ENCODE measurements at places on chromosomes 2 and 18.

DNA sequence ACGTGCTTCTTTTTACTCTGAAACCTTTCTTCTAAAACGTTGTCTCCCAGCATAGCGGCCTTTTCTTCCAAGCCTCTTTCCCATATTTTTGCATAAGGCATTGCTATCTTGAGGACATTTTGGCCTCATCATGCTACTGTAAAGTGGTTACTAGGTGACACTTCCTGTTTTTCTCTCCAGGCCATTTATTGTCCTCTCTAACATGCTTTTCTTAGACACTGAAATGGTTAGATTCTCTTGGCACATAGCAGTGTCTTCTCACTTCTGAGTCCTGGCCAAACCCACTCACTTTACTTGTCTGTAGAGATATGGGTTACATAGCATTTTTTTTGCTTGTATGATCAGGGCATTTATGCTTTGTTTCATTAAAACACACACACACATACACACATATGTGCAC, 50.1 kb upstream of the KCNH7 start:
- DNase-seq = no peak

- no peak for DNase-seq
Observed at GRCh38 chr2:170170281-170171040, 7.5 kb upstream of the MYO3B start.

GRCh38 chr2:37180006-37180639, 8.3 kb downstream of the SULT6B1 start:
- DNase-seq = no peak

- no peak for DNase-seq
Observed at GRCh38 chr2:54836477-54836876, 113.0 kb downstream of the EML6 start.

GRCh38 chr2:118077636-118078247, 10.5 kb upstream of the INSIG2 start:
- no peak for DNase-seq

GRCh38 chr2:963876-964275, 13.2 kb downstream of the SNTG2 start:
- DNase-seq = no peak

DNA sequence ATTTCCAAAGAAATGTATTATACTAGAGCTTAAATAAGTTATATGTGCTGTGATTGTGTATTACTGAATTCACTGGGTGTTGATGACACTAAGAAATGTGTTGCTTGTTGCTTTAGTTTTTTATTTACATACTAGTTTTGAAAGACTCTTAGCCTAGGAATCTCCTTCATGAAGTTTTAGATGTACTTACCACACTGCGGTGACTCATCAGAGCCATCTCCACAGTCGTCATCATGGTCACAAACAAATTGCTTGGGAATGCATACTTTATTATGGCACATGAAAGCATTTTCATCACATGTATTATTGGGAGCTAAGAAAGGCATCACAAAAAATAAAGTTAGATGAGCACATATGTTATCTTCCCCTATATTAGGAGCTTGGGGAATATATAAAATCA, 1624.2 kb downstream of the LRP1B start:
- DNase-seq = no peak

DNA sequence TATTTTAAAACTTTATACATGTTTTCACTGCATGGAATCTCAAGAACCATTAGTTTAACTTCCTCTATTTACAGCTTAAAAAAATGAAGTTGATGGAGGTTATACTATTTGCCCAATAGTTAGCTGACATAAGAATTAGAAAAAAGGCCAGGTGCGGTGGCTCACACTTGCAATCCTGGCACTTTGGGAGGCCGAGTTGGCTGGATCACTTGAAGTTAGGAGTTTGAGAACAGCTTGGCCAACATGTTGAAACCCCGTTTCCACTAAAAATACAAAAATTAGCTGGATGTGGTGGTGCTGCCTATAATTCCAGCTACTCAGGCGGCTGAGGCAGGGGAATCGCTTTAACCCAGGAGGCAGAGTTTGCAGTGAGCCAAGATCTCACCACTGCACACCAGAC, 125.1 kb upstream of the CDH19 start:
- DNase-seq = no peak

DNA sequence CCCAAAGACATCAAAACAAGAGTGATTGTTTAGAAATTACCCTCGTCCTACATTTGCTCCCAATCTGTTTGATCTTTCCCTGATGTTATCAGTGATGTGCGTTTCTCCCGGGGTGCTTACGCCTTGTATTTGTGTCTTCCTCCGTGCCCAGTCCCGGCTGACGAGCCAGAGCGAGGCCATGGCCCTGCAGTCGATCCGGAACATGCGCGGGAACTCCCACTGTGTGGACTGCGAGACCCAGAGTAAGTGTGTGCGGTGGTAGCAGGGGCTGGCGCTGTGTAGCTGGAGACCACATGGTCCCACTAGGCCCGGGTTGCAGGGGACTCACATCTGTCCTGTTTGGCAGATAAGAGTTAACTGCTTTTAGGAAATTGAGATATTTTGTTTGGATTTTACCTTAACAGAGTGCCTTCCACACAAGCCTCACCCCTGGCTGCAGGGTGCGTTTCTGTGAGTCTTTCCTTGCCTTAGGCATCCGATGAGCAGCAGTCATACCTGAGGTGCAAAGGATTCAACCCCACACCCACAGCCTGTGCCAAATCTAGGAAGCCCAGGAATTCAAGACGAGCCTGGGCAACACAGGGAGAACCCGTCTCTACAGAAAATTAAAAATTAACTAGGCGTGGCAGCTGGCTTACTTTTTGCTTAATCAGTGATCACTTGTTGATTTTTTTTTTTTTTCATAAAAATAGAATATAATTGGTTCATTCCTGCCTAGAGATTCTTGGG, 127.4 kb downstream of the GBX2 start:
- DNase-seq = no peak

DNA sequence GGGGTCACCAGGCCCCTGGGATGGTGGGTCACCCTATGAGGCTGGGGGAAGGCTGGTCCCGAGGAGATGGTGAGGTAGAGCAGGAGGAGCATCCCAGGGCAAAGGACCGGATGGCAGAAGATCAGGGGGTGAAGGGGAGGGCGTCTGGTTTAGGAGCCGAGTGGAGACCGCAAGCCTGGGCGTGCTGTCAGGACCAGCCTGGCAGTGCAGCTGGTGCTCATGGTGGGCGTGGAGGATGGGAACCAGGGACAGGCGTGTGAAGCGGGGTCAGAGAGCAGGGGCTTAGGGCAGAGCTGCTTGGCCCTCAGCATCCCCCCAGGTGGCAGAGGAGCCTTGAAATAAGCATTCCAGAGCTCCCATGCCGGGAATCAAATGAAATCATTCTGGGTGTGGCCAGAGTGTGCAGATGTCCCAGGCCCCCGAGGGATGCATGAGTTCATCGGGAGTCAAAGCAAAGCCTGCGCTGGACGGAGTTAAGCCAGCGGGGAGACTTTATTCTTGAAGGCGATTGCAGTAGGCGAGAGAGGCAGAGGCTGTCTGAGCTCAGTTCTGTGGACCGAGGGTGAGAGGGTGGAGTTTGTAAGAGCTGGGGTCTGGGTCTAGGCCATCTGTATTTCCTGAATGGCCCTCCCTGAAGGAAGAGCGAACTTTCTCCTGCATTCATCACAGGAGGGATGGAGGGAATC, 33.1 kb upstream of the MBP start:
- peak; percentile 29 for DNase-seq

GRCh38 chr2:18596993-18597392, 7.6 kb upstream of the NT5C1B start:
- DNase-seq = no peak

GRCh38 chr2:38387887-38388286, 10.8 kb upstream of the ATL2 start:
- no peak for DNase-seq

DNA sequence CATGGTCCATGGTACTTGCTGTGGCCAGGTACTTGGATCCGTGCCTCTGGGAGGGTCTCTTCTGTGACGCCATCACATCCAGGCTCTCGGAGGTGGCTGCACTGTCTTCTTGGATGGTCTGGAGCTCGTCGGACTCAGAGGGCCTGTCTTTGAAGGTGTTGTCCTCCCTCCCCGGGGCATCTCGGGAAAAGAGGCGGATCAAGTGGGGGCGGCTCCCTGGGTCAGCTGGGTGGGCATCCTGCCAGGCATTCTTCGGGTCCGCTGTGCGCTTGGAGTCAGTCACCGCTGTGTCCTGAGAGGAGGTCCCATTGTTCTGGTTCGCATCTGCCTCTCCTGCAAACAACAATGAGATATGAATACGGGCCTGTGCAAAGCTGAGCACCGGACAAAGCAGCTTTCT, 115.6 kb downstream of the MBP start:
- no peak for DNase-seq

GRCh38 chr2:17736989-17737388, 16.6 kb downstream of the SMC6 start:
- no peak for DNase-seq

- no peak for DNase-seq
Observed at GRCh38 chr2:56292951-56293350, 109.2 kb downstream of the CCDC85A start.

DNA sequence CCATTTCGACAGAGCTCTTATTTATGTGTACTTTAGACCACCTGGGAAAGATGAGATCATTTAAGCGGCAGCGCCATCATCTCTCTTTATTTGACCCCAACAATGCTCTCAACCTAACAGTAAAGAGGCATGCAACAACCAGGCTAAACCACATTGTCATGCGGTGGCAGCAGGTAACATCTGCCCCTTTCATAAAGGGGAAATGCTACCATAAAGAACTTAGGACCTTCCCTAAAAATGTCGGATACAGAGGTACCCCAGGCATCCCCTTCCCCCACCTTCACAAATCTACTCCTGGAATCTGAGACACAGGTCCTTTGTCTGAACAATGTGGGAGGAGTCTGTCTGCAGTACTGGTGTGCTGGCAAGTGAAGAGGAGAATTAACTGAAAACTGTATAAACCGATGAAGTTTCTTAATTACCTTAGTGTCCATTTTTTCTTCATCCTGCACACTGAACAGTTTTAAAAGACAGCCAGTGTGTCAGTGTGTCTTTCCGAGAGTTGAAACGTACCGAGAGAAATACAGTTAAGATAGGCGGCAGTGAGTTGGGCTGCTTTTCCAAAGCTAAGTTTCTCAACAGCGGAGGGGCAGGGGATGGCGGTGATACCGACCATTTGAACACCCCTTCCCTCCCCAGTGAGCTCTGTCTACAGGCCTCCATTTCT, 1.9 kb downstream of the MEX3C start:
- DNase-seq = no peak

- no peak for DNase-seq
Observed at GRCh38 chr2:26609205-26609631, 31.9 kb downstream of the CIB4 start.

DNA sequence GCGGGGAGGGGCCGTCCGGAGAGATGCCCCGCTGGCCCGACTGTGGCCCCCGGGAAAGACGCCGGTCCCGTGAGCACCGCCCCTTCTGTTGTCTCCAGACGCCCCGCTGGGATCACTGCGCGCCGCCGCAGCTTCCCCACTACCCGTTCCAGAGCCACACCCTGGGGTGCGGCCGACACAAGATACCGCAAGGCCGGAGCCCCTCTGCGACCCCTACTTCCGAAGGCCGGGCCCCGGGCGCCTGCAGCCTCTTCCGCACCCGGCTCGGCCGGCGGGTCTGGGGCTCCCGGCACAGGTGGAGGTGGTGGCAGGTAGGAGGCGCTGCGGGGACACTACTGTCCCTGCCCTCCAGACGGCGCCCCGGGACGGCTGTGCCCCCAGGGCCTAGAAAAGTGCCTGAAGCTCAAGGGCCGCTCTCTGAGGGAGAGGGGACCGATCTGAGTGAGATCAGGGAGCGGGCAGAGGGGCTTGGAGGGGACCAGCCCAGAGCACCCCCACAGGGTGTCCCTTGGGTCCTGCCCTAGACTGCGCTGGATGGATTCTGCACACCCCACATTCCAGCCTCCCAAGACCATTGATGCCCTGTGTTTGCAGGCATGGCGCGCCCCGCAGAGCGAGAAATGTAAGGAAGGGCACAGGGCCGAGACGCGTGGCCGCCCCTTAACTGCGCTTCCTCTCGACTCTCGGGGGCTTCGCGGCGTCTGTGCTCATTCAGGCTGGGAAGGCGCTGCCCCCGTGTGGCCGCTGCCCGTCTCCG, 80.0 kb downstream of the GFPT1 start:
- no peak for DNase-seq

DNA sequence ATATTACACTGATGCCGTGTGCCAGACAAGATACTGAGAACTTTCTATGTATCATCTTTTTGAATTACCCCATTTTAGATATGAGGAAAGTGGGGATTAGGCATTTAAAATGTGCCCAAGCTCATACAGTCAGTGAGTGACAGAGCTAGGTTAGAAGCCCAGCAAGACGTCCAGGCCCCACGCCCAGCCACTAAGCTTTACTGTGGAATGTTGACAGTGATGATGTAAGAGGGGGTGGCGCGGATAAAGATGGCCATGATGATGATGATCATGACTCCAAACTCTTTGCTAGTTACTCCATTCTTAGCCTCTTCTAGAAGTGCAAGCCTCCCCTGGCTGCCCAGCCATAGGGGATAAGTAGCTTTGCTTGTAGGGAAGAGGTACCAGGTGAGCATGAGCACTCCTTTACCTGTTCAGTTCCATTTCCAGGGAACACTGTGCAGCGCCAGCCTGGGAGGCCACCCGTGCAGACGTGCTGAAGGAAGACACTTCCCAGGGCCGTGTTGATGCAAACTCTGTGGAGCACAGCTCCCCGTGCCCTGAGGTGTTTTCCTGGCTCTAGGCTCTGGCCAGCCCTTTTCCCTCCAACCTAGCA, 65.5 kb downstream of the BCL2L11 start:
- no peak for DNase-seq

DNA sequence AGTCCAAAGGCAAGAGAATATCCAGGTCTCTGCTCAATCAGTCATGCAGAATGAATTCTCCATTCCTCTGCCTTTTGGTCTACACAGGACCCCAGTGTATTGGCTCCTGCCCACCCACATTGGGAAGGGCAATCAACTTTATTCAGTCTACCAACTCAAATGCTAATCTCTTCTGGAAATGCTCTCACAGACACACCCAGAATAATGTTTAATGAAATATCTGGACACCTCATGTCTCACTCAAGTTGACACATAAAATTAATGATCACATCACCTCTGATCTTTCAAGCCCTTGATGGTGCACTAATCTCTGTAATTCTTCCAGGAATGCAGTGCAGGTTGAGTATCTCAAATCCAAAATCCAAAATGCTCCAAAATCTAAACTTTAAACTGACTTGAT, 315.6 kb downstream of the HRH4 start:
- DNase-seq = no peak

DNA sequence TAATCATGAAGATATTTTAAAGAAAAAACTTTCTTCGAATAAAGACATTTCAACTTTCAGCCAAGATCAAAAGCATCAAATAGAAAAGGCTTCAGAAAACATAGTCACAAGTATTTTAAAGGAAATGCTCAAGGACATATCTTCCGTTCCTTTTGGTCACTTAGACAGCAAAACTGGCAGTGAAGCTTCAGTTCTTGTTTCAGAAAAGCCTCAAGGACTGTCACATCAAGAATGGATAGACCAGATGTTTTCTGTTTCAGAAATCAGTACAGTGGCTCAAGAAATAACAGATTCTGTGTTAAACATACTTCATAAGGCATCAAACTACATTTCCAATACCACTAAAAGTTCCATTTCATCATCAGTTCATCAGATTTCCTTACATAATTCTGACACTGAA, 51.8 kb downstream of the FSIP2 start:
- no peak for DNase-seq

Data from AG09319 (cell line).